Right ventricle myocardium superior (tissue), 1 donor: ENCODE measurements at places on chromosomes 3 and 15. TPM values are rescaled to one million over a fixed set of nuclear protein-coding genes. Genes with fewer than 3 reads are reported as not detected.

DNA sequence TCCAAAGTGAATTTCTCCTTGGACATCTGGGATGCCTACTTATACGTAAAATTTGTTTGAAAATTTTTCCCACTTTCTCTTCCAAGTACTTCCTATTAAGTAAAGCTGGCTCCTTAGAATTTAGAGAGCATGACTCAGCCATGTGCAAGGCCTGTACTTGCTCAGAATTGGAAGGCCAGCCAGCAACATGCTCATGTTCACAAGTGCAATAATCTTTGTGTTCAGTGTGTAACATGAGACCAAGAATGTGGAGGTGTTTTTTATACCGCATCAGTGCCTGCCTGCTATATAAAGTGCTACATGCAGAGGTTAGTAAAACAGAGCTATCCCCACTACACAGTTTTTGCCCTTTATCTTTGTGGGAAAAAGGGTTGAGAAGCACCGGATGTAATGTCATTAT is 151.9 kb upstream of the FEZF2 start:
- DNase-seq = no peak

DNA sequence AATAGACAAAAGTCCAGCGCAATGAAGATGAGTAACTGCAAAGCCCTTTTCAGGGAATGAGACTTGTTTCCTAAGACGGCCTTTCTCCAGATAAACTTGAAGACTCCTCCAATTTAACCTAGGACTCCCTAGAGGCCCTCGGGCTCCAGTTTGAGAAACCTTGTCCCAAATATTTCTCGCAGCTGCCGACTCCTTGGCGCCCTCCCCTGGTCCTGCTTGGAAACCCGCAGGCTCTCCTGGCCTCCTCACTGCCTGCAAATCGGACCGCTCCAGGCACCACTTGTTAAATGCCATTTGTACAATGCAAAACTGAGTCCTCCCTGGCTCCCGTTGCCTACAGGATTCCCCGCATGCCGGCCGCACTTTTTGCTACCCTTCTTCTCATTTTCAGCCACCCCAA is 36.8 kb downstream of the MUC4 start:
- peak; percentile 73 for DNase-seq

DNA sequence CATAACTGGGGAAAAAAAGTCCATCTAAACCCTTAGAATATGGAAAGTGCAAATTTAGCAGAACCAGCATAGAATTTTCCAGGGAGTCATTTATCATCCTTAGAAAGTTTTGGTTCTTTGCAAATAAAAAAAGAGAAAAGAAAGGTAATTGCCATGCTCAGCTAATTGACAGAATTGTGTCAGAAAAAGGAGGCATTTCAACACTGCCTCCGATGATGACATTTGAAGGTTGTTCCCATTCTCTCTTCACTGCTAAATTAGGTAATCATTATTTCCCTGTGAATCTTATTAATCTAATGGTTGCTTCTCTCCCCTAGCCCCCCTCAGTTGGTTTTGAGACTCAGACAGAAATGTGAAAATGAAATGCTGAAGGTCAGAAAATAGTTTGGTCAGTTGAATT is 139.2 kb downstream of the PDCD6IP start:
- DNase-seq = no peak

DNA sequence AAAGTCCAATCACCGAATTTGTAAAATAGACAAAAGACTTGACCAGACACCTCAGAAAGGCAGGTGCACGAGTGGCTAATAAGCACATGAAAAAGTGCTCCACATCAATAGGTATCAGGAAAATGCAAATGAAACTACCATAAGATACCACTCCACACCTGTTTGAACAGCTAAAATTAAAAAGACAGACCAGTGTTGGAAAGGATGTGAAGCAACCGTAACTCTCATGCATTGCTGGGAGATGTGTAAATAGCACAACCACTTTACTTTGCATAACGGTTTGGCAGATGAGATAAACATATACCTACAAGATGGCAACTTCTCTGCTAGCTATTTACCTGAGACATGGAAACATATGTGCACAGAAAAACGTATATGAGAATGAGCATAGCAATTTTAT is 56.9 kb downstream of the CADPS start:
- DNase-seq = no peak

- DNase-seq = no peak
These were observed 12.6 kb downstream of the OSBPL10 start for GRCh38 chr3:31968369-31968926.

DNA sequence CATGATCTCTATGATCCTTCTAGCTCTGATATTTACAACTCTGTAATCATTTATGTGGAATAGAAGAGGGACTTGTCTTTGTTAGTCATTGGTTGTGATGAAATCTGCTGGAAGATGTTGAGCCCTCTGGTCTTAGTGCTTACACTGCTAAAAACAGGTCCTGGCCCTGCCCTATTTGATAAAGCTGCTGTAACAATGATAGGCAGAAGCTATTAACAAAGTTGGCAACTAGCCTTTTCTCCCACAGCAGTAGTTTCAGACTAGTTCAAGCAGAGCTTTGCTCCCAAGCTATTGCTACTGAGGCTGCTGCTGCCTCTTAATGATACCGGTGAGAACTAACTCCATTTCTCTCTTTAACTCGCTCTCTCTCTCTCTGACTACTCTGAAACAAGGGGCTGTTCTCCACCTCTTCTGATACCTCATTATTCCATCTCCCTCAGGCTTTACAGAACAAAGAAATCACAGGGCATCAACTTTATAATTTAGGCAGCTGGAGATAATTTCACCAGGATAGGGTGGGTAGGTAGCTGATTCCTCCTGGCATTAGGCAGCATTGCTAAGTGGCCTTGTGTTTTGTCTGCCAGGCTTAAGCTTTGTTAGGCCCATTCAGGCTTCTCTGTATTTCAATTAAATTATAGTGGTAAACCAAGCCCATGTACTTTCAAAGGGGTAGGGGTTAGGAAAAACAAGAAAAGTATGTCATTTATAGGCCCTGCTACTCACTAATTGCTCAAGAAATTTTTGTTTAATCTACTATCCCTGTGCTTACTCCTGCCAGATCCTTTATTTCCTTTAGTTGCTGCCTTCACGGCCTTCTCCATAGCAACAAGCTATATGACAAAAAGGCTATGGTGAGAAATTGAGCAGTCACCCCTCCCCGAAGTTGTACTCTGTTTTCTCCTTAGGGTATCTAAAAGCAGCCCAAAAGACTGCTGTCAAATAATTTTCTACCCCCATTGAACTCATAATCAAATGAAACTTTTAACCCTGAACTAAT is 139.6 kb downstream of the RBPMS2 start:
- no peak for DNase-seq

- DNase-seq = no peak
These were observed 65.0 kb downstream of the CEMIP start for GRCh38 chr15:80844011-80844732.

DNA sequence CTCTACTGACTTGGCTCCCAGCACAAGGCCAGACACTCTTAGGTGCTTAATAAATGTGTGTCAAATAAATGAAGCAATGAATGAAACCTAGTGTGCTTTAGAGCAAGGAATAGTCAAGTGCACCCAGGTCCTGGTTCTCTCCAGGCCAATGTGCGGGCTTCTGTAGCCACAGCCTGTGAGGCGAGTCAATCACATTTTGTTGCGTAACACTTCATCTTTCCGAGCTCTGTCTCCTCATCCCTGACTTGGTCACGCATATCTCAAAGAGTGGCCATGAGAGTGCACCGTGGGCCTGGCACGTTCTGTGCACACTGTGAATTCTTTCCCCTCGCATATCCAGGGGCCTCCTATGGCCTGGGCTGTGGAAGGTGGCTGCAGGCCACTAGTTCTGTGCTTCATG is 11.4 kb upstream of the SH3GL3 start:
- DNase-seq = no peak

GRCh38 chr3:12303534-12303933 is 14.7 kb downstream of the PPARG start:
- no peak for DNase-seq

DNA sequence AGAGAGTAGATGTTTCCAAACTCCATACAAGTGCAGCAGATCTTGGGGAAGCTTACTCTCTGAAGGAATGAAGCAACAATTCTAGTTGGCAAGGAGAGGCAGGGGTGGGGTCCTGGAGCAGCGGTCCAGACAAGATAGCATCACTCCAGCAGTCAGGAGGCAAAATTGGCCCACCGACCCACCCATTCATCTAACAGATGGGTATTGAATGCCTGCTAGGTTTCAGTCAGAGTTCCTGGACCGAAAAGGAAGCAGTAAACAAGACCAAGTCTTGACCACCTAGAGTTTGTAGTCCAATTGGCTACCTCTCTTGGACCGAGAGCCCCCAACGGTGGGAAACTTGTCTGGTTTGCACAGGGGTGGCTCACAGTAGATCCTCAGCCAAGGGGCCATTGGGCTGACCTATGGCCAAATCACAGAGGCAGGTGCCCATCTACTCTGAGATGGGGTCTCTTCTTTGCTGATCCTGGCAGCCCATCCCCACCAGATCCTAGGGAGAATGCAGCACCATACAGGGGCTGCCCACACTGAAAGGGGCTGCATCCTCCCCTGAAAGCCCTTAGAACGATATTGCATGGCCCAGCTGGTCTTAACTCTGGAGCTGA is 74.3 kb downstream of the CORO2B start:
- DNase-seq = no peak

DNA sequence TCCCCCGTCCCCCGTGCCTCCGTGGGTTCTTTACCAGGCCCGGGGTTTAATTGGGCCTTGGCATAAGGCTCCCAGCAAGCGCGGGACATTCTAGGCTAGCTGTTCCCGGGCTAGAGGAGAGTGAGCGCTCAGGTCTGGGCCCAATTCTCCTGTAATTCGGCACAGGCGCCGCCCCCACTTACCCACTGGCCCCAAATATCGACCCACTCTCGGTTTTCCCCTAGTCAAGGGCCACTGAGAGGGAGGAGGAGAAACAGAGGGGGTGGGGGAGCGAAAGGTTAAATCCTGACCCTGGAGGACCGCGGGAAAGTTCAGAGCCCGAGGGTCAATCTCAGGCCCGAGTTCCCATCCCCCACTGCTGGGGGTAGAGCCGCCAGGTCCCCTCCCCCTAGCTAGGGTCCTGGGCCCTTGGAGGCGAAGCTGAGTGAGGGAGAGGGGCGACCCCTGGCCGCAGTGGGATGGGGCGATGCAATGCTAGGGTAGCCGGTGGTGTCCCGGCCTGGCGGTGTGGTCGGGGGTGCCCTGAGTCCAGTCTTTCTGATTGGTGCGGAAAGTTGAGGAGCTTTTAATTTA is 8.5 kb upstream of the ONECUT1 start:
- no peak for DNase-seq

GRCh38 chr3:162366166-162366766 is 869.7 kb downstream of the OTOL1 start:
- no peak for DNase-seq

- no peak for DNase-seq
These were observed 97.2 kb downstream of the TBC1D5 start for GRCh38 chr3:17645074-17645698.

GRCh38 chr3:69033470-69033869 is 18.7 kb downstream of the TMF1 start:
- no peak for DNase-seq

DNA sequence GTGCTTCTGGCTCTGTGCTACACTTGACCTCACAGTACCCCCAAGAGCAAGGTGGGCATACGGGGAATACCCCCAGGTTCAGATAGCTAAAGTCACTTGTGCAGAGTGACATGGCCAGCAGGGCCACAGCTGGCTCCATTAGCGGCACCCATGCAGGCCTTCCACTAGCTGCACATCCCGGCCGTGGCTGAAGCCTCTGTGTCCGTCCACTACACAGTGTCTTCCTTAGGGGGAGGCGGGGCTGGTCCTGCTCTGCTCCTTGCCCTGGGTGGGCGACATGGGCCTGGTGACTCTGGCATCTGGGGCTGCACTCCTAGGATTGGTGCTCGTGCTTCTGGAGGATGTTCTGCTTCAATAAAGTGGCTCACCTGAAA is 169.1 kb upstream of the IQSEC1 start:
- DNase-seq = no peak

- no peak for DNase-seq
These were observed 292.0 kb downstream of the RPLP1 start for GRCh38 chr15:69744391-69745162.

MEGF11 gene
- total RNA-seq = not detected

CLK3 gene
- 44.0 TPM for total RNA-seq

SPATA12 gene
- not detected for total RNA-seq

C3orf49 gene
- not detected for total RNA-seq

DUOXA2 gene
- total RNA-seq = not detected

CLDN16 gene
- not detected for total RNA-seq

PPP2R3A gene
- total RNA-seq = 98.1 TPM

IGSF10 gene
- total RNA-seq = 2.6 TPM
